ENCODE measurements at places on chromosomes 13 and 19.
A peak's percentile ranks its signal among the peaks of the same experiment; 100 is the strongest.

GRCh38 chr13:35733827-35734226, 257.3 kb upstream of the MAB21L1 start:
- no peak for DNase-seq

DNA sequence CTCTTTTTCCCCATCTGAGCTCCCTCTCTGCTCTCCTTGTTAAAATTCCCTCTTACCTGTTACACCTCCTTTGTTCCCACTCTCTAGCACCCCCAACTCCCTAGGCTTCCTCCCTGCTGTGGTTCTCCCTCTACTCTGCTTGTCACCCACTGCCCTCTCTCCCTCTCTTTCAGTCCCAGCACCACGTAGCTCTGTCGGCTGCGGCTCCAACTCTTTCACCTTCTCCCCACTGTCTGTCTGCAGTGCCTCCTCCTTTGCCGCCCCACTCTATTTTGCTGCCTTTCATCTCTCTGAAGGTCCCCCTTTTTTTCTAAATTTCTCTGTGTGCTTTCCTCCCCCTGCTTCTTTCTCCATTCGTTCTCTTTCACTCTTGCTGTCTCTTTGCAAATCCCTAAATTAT, 1.1 kb downstream of the ZNF836 start:
- DNase-seq: no peak

GRCh38 chr19:18408053-18408476, 10.6 kb upstream of the LRRC25 start:
- no peak for DNase-seq

- no peak for DNase-seq
Observed at GRCh38 chr13:65932587-65933239, 1297.4 kb downstream of the PCDH9 start.

- no peak for DNase-seq
Observed at GRCh38 chr19:37009871-37010270, 68.4 kb upstream of the ZNF420 start.

GRCh38 chr13:21008026-21008425, 53.4 kb downstream of the LATS2 start:
- no peak for DNase-seq

DNA sequence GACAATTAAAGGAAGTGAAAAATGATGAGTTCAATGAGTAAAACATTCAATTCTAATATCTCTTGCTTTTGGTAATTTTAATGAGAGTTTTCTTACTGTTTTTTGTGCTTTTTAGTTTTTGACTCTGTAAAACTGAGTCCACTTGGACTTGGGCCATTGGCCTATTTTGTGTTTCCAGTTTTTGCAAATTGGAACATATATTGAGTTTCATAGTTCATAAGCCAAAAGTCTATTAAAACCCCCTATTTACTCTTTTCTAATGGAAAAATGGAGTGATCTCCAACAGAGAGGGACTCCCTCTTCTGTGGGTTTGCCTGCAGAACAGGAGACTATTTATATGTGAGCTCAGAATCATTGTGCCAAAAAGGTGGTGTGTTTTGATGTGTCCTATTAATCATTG, 219.7 kb upstream of the SPRY2 start:
- DNase-seq: no peak

DNA sequence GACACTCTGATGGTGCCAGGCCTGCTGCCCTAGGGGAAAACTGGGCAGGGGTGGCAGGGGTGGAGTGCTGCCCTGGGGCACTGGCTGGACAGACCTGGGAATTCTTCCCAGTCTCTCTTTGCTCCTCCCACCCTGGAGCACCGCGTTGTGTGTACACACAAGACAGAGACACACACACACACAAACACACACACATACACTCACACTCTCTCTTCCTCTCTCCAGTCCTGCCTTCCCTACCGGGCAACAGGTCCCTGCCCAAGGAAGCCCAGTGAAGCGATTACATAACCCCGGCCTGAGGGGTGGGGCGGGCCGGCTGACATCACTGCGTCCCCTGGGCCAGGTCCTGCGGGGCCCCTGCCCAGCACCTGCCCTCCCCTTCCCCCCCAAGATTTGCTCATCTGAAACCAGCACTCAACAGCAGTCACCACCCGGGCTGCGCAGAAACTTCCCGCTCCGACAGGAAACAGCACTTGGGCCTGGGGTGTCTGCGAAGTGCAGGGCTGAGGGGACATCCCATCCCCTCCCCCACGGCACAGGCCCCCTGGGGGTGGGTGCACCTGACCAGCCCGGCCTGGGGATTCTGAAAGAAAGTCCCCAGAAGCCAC, 1.2 kb downstream of the MKNK2 start:
- peak; percentile 77 for DNase-seq

DNA sequence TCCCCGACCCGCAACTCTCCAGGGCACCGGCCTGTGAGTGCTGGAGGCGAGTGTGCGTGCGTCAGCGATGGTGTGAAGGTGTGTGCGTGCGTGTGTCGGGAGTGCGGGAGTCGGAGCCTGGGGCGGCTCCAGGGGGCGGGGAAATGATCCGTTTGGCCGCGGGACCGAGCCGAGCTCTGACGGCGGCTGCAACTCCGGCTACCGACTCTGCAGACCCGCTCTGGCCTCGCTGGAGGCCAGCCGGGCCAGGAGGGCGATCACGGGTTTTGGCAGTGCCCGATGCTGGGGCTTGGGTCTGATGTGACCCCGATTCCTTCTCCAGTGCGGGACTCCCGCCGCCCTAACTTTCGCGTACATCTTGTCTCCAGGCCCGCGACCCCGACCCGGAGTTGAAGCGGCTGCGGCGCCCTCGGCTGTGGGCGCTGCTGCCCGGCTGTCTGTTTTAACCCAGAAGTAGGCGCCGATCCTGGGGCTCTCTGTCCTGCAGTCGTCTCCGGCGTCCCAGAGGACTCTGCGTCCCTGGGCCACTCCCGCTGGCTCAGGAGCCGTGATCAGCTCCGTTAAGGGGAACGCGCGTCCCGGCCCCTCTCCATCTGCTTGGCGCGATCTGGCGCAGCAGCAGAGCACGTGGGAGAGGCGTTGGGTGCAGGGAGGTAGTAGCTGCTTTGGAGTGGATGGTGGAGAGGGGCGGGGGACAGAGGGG, 1.2 kb downstream of the CHST8 start:
- DNase-seq: no peak

- DNase-seq: no peak
Observed at GRCh38 chr13:51849145-51850101, 4.4 kb upstream of the TMEM272 start.

DNA sequence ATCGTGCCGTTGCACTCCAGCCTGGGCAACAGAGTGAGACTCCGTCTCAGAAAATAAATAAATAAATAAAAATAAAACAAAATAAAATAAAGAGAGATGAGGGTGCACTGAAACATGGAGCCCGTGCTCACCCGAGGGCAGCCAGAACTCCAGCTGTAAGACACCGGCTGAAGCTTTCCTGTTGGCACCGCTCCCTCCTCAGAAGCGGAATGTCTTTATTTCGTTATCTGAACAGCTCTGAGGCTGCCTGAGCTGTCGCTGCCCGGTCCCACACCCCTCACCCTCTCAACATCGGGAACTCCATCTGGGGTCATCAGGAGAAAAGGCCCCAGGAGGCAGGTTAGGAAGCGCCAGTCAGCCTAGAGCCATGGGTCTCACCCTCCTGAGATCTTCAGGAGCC, 24.4 kb downstream of the ZNF787 start:
- no peak for DNase-seq

GRCh38 chr13:109819874-109820273, 33.5 kb upstream of the IRS2 start:
- DNase-seq: no peak

DNA sequence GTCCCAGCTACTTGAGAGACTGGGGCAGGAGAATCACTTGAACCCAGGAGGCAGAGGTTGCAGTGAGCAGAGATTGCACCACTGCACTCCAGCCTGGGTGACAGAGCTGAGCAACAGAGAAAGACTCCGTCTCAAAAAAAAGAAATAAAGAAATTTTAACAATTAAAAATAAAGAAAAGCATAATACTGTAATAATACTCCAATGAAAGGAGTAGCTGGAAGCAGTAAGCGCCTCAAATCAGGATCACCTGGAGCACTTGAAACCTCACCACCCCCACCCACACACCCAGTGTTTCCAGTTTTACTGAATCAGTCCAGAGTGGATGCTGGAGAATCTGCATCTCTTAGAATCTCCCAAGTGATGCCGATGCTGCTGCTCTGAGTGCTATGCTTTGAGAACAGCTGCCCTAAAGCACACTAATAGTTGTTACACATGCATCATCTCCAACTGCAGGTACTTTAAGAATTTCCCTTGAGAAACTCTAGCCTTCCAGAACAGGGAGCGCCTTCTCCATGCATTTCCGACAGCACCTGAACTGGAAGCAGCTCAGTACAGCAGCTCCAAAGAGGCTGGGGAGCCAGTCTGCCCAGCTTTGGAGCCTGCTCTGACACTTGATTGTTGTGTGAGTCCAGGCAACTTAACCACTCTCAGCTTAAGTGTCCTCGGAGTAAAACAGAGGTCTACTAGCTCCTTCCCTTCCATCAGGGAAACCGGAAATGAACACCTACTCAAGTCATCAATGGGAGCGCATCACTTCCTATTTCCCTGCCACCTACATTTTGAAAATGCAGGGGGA, 2.9 kb downstream of the ABCC4 start:
- no peak for DNase-seq

GRCh38 chr19:38731654-38732301, 12.5 kb downstream of the CAPN12 start:
- DNase-seq: no peak

- no peak for DNase-seq
Observed at GRCh38 chr13:109275852-109276251, 510.5 kb downstream of the IRS2 start.

DNA sequence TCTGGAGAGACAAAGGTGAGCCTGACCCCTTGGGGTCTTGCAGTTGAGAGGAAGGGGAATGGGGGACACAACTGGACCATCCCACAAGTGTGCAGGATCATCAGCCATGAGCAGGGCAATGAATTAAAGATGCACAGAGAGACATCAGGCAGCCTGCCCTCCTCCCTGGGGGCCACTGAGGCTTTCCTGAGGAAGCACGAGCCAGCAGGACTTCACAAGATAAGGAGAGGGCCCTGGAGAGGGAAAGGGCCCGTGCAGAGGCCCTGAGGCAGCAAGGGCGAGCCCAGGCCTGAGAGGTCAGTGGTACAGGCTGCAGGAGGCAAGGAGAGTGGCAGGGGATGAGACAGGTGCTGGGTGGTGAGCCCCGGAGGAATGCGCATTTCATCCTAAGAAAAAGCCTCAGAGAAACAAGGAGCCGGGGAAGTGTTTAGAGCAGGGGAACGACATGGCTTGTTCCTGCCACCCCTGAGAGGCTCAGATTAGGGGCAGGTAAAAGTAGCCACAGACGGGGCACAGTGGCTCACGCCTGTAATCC, 9.0 kb upstream of the PRKD2 start:
- no peak for DNase-seq

GRCh38 chr19:51460164-51460992, 2.1 kb upstream of the SIGLEC8 start:
- no peak for DNase-seq

Measured in CD4-positive, alpha-beta memory T cell (primary cell).